ENCODE measurements at places on chromosomes 13 and 19.

GRCh38 chr13:114059946-114060860, 72.2 kb downstream of the RASA3 start:
- no peak for DNase-seq

DNA sequence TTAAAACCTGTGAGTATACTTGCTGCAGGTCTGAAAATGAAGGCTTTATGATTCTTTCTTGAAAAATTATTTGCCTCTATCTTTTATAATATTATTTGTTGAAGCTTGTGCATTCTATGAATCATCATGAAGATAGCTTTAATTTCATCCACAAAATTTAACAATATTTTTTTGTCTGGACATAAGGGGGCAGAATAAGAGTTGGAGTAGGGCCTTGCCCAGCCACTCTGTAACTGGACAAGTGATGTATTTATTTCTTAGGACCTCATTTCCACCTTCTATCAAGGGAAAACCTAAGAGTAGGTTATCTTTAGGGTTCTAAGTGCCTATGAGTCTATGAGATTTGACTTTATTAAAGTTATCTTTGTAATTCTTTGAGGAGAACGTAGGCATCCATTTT, 49.9 kb downstream of the N4BP2L1 start:
- DNase-seq: no peak

DNA sequence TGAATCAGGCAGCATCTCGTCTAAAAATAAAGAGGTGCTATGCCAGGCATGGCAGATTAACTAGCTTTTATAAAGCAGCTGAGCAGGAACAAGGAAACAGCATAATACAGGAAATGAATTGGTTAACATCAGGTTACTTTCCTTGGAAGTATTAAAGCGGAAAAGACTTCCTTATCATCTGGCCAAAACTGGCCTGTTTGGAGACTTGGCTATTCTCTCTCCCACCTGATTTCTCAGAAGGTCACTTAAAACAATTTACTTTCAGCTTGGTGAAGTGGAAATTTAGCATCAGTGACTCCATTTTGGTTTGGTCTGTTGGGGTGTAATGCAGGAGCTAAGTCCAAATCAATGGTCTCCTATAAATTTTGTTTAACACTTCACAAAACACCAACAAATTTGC, 191.6 kb downstream of the NUFIP1 start:
- no peak for DNase-seq

DNA sequence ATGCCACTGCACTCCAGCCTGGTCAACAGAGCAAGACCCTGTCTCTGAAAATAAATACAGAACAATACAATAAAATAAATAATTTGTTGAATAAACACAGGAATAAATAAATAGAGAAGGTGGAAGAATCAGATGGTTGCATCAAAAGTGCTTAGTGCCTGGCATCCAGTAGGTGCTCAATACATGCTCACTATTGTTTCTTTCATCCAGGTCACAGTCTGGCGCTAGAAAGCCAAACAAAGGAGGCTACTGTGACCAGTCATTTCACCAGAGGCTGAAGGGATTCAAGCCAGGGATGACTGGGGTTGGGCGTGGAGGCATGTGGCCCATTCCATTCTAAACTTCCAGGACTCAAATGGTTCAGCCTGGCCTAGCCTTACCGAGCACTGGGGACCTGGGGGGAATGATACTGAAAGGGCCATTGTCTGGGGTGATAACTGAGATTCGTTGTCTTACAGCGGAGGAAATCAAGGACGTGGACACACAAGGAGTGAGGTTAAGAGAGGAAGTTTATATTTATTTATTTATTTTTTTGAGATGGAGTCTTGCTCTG, 3.6 kb upstream of the NDUFB7 start:
- no peak for DNase-seq

DNA sequence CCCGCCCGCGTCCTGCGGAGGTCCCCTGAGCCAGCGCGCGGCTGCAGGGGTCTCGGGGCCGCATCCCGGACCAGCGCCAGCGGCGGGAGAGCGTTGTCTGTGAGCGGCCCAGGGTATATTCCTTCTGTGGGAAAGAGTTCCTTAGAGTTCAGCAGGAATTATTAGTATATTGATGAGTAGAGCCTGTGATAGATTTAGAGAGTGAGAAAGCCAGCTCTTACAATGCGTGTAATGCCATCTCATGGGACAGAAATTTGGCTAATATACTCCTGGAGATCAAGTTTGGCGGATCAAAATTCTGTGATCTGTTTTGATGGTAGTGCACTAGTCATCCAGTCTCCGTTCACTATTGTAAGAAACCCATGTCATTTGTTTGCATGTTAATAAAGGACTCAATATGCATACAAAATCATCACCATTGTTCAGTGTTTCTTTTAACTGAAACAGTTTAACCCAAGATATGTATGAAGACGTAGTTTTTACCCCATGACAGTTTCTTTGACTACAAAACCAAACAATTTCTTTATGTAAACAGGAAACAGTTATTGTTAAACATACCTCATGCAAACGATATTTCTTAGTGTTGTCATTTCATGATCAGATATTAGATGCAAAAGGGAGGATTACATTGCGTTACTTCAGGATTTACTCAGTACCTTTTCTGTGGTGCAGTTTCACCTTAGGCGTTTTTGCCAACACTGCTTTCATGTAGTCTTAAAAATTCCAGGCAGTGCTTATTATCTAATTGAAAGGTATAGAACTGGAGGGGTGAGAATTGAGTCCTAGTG, 9.9 kb downstream of the TNFRSF19 start:
- DNase-seq: no peak

DNA sequence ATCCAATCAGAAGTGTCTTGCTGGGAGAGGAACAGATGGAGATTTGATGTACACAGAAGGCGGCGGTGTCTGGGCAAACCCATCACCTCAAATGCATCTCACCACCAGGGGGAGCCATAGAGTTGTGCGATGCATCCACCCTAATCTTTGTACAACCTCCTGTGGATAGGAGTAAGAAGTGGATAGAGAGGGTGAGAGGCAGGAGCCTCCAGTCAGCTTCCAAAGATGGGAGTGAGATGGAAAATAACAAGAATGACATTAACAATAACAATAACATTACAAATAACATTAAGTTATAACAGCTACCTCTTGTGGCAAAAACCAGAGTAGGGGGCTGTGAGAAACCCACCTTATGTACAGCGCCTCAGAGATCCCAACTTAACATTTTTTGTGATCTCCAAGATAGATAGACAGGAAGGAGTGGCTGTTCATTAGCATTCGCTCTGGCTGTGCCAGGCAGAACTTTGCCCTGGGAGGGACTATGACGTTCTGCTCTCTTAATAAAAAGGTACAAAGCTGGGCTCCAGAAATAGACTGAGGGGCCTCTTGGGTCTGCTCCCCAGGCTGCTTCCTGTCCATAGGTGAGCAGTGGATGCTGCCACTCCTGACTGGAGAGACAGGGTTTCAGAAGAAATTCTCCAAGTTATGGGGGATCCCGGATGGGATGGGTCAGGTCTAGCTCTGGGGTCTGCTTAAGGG, 5.2 kb upstream of the CEACAM18 start:
- DNase-seq: peak; percentile 66

DNA sequence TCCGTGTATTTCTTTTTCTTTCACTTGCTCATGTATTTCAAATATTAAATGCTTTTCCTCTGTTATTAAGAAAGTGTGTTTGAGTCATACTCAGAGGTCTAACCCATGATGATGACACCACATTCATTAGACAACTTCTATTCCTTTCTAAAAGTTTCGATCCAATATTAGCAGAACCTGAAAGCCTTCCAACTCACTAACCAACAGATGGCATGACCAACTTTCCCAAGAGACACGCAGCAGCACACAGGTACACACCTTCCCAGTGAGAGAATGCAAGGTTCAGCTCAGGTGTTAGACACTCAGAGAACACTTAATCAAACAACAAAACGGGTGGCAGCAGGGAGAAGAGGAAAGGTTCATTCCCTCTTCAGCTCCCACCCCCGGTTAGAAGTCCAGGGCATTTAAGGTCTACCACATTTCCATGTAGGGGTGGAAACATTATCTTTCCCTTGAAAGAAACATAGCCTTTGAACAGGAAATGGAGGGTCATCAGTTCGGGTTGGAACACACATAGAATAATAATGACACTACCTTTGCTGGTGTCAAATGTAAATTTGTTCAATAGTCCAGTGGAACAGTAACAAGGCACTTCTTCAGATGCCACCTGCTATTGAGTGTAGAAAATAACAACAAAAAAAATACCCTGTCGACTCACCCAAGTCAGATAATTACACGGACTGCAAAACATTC, 404.2 kb downstream of the COG6 start:
- DNase-seq: no peak

GRCh38 chr19:54949412-54949811, 2.1 kb upstream of the NLRP7 start:
- DNase-seq: no peak

GRCh38 chr19:24004166-24004565, 82.8 kb upstream of the ZNF254 start:
- no peak for DNase-seq

- DNase-seq: no peak
Observed at GRCh38 chr13:46676378-46676725, 120.6 kb downstream of the ESD start.

GRCh38 chr13:101265934-101266333, 150.4 kb downstream of the NALCN start:
- DNase-seq: no peak

DNA sequence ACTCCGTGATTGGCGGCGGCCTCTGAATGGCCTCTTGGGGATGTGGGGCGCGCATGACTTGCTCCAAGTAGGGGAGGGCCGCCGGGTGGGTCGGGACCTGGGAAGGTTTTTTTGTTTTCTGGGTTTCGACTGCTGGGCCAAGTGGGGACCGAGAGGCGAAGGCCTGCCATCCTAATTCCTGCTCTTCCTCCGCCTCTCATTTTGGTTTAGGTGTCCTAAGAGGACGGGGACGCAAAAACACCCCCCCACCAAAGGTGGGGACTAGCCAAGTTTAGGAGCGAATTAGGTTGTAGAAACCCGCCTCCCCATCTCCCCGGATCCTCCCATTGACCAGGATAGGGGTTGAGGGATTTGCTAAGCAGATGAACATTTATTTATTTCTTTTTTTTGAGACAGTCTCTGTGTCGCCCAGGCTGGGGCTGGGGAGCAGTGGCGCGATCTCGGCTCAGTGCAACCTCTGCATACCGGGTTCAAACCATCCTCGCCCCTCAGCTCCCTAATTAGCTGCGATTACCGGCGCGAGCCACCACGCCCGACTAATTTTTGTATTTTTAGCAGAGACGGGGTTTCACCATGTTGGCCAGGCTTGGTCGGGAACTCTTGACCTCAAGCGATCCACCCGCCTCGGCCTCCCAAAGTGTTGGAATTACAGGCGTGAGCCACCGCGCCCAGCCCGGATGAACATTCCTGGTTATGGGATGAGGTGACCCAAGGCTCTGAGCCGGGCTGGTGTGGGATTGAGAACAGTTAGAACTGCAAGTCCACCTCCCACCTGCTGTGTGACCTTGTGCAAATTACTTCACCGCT, 838 bp downstream of the PPP2R1A start:
- no peak for DNase-seq

DNA sequence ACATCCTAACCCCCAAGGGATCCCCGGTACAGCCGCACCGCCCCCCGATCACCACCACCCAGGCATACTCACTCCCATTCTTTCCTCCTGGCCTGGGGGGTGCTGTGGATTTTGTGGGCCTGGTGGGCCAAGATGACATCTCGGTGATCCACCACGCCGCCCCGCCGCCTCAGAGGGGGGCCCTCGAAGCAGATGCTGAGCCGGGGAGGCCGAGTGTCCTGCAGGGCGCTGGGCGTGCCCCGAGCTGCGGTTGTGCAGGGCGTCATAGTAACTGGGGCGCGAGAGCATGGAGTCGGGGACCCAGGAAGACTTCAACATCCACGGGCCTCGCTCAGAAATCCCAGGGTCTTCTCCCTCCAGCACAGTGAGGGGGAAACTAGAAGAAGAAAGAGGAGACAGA, 93.4 kb upstream of the CACNA1A start:
- DNase-seq: no peak

- no peak for DNase-seq
Observed at GRCh38 chr13:103935117-103935516, 868.9 kb upstream of the SLC10A2 start.

GRCh38 chr13:24929196-24929595, 165.2 kb downstream of the RNF17 start:
- no peak for DNase-seq

DNA sequence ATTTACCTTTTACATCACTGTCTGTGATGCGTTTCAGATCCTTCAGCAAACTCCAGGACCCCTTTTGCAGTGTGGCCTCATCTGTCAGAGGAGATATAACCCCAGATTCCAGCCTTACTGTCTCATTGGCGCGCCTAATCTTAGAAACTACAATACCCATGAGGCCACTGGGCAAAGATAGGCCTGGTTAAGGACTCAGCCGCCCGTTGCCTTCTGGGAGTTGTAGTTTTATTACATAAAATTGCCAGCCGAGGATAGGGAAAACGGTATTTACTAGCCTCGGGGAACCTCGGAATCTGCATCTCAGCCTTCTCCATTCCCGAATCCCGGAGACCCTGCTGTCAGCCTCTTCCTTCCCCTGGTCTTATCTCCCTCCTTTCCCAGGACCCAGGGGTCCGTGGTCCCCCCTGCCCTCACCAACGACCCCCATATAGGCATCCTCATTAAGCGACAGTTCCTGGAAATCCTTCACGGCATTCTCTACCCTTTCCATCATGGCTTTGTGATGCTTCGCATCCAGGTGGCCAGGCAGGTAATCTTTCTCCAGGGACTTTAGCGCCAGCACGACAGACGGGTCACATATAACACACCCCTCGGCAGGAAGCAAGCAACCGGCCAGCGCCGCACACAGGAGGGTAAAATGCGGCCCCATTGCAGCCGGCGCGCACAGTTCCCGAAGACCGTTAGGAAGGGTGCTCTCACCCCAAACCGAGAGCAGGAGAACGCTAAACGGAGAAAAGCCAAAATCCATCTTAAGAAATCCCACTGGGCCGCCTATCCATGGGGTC, 1.3 kb downstream of the IZUMO1 start:
- DNase-seq: peak; percentile 49

GRCh38 chr19:45340899-45341453, 426 bp downstream of the KLC3 start:
- DNase-seq: no peak

GRCh38 chr19:56905631-56906150, 65.2 kb upstream of the PEG3 start:
- no peak for DNase-seq

- DNase-seq: no peak
Observed at GRCh38 chr13:114272977-114273376, 8.4 kb upstream of the UPF3A start.

GRCh38 chr19:45779231-45780145, 2.8 kb downstream of the DMPK start:
- peak; percentile 84 for DNase-seq

DNA sequence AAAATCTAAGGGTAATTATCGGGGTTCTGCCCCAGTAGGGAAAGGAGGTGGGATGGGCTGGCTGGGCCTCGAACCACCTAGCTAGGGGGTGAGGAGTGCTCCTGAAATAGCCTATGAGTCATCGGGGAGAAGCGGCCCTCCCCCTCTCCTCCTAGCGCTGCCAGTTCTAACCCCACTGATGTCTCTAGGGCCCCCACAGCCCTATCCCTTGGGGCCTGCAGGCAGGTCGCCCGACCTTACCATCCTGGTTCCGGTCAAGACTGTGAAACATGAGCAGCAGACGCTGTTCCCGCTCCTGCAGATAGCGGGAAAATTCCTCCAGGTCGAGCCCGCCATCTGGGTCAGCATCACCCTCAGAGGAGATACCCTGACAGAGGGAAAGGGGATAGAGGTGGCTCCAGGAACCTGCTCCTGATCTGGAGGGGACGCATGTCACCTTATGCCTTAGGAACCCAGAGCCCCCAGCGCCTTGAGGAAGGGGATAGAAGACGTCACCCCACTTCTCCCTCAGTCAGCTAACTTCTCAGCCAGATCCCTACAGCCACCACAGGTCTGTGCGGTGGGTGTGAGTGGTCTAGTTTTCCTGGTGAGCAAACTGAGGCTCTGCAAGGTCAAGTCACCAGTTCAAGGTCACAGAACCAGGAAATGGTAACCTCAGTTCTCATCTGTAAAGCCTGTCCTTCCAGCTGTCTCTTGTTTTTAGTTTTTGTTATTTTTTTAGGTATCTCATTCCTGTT, 1.5 kb downstream of the SLC25A23 start:
- DNase-seq: no peak
